ENCODE measurements at places on chromosomes 3 and 15. TPM values are rescaled to one million over a fixed set of nuclear protein-coding genes. Genes with fewer than 3 reads are reported as not detected.

The AHSG gene
- total RNA-seq = 0.11 TPM

The NLGN1 gene
- total RNA-seq = 28.4 TPM

The GCNT3 gene
- total RNA-seq = 5.8 TPM

The TMCO5A gene
- not detected for total RNA-seq

The ANKRD63 gene
- not detected for total RNA-seq

The EPHB1 gene
- 0.52 TPM for total RNA-seq

The ROBO2 gene
- 1.1 TPM for total RNA-seq

The DAG1 gene
- total RNA-seq = 64.2 TPM

The ISLR2 gene
- not detected for total RNA-seq

The GREM1 gene
- 39.1 TPM for total RNA-seq

The TMEM158 gene
- 0.65 TPM for total RNA-seq

The AGTR1 gene
- 0.43 TPM for total RNA-seq

The WDR93 gene
- 0.32 TPM for total RNA-seq

The GOLGA8H gene
- total RNA-seq = 1.4 TPM

The IGF1R gene
- 20.1 TPM for total RNA-seq

The P2RY1 gene
- not detected for total RNA-seq

The SH2D7 gene
- not detected for total RNA-seq

The LRRC49 gene
- 20.3 TPM for total RNA-seq

The HDGFL3 gene
- 47.7 TPM for total RNA-seq

The PDIA5 gene
- total RNA-seq = 101 TPM

The ATP13A4 gene
- 0.26 TPM for total RNA-seq

The KNL1 gene
- total RNA-seq = 15.5 TPM

The SGO1 gene
- 5.4 TPM for total RNA-seq

Data from articular chondrocyte of knee joint (primary cell).